Activated T-cell treated with anti-CD3 and anti-CD28 coated beads for 4 hours (primary cell): ENCODE measurements at places on chromosomes 5 and 9.
A peak's percentile ranks its signal among the peaks of the same experiment; 100 is the strongest.

- no peak for DNase-seq
Observed at GRCh38 chr5:16854351-16854750, 81.7 kb downstream of the MYO10 start.

DNA sequence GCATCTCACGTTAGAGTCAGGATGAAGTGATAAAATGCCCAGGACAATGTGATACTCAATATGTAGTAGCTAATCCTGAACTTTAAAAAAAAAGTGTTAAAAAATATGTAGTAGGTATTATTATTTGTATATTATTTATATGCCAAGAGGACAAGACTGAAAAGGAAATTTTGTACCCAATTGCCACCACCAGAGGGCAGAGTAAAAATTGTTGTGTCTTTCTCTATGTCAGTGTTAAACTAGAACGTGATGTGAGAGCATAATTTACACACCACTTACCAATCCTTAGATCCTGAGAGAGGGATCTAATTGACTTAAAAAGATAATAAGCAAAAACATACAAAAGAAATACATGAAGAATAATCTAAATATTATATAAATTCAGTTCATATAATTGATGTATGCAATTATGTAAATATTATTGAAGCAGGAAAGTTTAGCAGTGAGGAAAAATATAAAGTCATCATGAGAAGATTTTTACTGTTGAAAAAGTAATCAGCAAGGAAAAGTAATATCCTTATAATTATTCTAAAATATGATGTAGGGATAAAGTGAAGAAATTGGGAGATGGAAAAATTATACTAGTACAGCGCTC is 288.9 kb downstream of the RAB3C start:
- DNase-seq: peak; percentile 15

DNA sequence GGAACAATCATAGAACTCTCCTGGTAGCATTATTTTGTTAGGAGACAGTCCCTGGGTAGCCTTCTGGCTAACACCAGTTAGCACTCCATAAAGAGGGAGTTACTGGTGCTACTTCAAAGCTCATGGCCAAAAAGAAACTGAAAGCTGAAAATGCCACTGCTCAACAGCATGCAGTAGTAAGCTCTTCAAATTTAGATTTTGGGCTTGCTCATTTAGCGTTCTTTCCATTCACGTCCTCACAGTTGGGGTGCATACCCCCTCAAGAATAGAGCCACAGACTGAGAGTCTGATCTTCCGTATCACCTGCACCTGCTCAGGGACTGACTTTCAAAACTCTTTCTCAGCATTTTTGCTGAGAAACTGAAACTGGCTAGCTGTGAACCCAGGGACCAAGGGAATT is 24.7 kb downstream of the NTRK2 start:
- DNase-seq: no peak

DNA sequence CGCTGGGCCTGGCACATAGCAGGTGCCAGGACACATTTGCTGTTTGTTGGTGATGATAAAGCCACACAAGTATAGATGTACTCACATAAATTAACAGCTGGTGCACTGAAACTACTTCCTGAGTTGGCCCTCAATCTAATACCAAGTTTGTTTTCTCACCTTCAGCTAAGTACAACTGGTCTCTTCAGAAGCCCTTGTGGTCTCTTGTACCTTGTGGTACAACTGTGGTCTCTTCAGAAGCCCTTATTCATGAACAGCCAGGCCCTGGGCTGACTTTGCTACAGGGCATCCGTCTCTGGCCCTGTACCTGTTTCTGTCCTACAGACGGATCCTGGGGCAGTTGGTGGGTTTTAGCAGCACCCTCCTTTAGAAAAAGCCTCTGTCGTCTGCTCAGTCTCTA is 81.5 kb downstream of the DAB2IP start:
- DNase-seq: no peak

- no peak for DNase-seq
Observed at GRCh38 chr5:24963611-24964010, 318.8 kb upstream of the CDH10 start.
